ENCODE measurements at places on chromosomes 7 and 10.

DNA sequence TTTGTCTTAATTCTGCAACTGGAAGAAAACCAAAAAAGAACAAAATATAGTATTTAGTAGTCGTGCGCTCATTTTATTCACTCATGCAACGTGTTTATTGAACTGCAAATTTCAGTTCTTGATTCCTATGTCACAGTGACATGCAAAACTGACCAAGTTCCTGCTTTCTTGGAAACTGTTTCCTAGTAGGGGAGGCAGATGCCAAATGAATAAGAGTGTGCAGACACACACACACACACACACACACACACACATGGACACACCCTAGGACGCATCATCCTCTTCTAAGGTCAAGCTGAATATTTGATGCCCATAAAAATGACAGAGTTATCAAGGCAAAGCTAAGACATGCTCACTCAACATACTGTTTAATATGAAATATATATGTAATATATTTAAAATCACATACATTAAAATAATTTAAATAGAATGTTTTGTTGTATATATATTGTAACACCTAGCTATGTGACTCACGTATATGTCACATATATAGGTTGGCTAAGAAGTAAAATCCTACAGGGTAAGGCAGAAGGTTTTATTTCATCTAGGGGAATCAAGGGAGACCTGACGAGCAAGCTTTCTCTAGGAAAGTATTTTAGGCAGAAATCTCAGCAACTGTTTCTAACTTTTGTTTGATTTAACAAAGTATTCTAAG lies 79.6 kb downstream of the SVIL start:
- DNase-seq: no peak

- no peak for DNase-seq
These were observed 101.2 kb downstream of the DYNC2I1 start for GRCh38 chr7:158957510-158957906.

- DNase-seq: no peak
These were observed 20.8 kb downstream of the LAT2 start for GRCh38 chr7:74230446-74231231.

GRCh38 chr10:34464000-34464399 lies 351.1 kb downstream of the PARD3 start:
- no peak for DNase-seq

- DNase-seq: no peak
These were observed 70.0 kb upstream of the HGF start for GRCh38 chr7:81839708-81840369.

- DNase-seq: no peak
These were observed 30.4 kb downstream of the ZNF786 start for GRCh38 chr7:149060156-149060555.

GRCh38 chr7:31493714-31494181 lies 20.1 kb upstream of the ITPRID1 start:
- no peak for DNase-seq

DNA sequence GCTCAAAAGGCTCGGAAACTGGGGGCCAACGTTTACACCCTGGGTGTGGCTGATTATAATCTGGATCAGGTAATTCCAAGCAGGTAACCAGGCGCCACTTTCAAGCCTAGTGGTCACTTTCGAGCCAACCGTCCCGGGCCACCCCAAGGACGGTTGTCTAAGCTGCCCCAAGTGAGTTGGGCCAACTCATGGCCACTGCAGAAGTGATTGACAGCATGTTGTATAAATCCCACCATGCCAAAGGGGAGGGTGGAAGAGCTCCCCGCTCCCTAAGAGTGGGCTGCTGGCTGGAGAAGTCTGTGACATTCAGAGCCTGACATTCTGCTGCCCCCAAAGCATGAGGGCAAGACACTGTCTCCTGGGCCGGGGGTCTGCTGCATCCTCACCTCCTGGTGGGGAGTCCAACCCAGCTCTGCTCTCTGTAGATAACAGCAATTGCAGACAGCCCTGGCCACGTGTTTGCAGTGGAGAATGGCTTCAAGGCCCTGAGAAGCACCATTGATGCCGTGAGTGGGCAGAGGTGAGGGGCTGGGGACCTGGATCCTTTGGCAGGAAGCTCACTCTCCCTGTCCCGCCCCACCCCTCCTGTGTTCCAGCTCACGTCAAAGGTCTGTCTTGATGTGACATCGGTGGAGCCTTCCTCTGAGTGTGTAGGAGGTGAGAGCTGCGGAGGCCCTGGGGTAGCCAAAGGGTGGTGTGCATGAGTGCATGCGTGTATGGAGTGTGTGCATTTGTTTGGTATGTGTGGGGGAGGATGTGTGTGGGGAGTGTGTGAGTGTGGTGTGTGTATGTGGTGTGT lies 10.8 kb downstream of the ANTXRL start:
- DNase-seq: no peak

DNA sequence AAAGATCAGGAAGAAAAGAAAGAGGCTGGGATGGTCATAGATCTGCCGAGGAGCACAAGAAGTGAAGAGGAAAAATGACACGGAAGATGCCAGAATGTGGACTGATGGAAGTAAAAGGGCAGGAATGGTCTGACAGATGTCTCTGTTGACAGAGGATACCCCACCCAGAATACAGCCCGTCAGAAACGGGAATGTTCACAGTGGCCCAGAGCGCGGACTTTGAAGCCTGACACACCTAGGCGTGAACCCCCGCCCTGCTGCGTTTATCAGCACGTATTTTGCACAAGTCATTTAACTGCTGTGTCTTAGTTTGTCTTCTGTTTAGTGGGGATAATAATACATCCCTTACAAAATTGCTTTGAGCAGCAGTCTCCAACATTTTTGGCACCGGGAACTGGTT lies 27.1 kb downstream of the AKR1B1 start:
- DNase-seq: no peak

- no peak for DNase-seq
These were observed 63.9 kb upstream of the FAM20C start for GRCh38 chr7:128171-129080.

- DNase-seq: no peak
These were observed 1.0 kb upstream of the CYP2W1 start for GRCh38 chr7:981793-982510.

DNA sequence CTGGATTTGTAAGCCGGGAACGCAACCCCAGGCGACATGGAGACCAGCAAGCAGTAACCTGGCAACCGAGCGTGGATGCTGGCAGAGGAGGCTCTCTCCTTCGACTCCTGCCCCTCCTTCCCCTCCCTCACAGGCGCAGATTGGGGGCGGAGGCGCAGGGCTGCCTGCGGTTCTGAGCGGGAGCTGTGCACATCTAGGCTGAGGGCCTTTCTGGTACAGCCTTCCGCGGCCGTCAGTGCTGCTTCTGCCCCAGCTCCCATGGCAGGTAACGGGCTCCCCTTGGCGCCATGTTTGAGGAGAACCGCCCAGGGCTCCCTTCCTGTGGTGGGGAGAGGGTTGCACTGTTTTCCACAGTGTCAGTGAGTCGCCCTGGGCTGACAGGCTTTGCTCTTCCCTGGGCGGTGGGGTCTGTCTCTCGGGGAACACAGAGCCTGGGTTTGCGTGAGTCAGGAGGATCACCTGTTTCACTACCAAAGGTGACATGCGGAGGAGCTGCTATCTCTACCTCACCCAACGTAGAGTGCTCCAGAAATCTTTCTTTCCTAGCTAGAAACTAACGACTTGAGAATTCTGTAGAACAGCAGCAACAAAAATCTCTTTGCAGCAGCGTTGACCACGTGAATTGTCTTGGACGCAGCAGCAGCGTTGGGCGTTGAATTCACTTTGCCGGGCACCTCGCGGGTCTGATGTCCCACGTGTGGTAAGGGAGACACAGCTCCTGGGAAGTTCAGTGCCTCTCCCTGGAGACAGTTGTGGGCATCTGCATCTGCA lies 154.8 kb upstream of the COBL start:
- DNase-seq: no peak

GRCh38 chr10:3563298-3563697 lies 221.7 kb downstream of the KLF6 start:
- no peak for DNase-seq

GRCh38 chr7:139321071-139321745 lies 19.9 kb upstream of the FMC1 start:
- no peak for DNase-seq

DNA sequence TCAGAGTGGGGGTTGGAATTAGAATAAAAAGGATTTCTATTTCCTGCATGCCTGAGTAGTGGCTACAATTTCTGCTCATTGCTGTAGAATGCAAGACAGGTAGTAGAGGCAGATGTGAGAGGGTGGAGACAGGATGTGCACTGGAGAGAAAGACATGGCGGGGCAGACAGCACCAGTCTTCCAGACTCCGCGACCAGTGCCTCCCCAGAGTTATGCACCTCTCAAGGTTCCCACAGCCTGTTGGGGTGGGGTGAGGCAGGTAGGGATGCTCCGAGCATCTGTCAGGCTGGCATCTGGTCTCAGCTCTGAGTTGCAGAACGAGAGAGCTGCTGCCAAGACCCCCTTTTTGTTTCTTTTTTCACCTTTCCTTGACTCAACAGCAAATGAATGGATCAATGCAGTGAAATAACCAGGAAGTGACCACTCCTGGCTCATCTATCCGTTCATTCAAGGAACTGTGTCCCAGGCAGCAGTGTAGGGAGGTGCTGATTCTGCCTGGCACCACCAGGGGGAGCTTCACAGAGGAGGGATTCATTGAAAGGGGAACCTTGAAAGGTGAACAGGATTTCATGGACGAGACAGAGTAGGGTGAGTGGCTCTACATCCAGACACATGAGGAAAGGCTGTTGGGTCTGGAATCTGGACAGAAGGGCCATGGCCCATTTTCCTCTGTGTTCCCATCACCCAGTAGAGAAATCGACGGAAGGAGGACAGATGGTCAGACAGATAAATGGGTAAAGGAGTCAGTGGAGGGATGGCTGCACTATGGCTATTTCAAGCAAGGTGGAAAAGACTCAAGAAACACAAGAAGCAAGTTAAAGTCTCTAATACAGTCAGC lies 17.2 kb upstream of the SLC18A3 start:
- peak; percentile 11 for DNase-seq

DNA sequence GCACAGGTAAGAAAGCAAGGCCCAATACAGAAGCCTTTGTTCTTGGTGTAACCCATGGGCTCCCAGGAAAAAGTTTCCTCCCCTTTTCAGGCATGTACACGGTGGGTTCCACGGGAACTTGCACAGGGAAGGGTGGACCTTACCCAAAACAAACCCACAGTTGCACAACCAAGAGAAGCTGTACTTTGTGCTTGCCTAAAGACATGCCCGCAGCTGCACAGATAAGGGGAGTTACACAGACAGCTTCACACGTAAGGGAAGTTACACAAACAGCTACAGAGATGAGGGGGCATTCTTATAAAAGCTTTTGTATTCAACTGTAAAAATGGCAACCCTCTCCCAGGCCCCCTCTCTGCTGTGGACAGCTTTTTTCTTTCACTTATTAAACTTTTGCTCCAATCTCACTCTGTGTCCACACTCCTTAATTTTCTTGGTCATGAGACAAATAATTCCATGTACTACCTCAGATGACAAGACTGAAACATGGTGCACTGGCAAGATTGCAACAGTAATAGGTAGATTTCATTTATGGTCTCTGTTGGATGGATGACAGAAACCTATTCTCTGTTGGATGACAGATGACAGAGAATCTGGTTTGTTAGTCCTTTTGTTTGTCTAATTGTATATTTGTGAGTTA lies 72.9 kb downstream of the ATE1 start:
- no peak for DNase-seq

DNA sequence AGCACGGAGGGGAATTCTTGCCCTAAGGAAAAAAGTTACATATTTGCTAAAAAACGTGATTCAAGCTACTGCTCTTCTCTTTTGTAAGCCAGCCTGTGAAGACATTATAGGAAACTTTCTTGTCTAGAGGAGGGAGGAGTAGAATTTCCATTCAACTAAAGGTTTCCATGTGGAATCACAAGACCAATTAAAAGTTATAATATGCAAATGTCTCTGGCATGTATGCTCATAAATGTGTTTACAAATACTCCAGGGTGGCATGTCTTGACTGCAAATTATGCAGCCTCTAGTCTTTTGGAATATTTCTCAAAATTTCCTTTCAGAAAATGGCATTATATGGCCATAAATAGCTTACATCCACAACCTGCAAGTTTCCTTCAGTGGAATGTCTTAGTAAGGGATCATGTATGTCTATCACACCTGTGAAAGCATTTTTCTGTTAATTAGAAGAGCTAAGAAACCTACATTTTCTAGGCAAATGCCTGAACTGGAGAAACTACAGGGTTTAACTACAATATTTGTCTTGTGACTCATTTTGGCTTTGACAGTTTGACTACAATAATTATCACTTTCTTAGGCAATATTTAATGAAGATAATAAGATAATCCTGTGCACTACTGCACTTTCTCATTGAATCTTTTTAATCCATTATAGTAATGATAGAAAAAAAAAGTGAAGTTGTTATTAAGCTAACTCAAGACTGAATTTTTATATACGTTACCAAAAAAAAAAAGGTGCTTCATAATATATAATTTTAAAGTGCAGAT lies 111.1 kb upstream of the C10orf90 start:
- no peak for DNase-seq

GRCh38 chr7:330511-331230 lies 40.7 kb downstream of the FOXL3 start:
- DNase-seq: no peak

DNA sequence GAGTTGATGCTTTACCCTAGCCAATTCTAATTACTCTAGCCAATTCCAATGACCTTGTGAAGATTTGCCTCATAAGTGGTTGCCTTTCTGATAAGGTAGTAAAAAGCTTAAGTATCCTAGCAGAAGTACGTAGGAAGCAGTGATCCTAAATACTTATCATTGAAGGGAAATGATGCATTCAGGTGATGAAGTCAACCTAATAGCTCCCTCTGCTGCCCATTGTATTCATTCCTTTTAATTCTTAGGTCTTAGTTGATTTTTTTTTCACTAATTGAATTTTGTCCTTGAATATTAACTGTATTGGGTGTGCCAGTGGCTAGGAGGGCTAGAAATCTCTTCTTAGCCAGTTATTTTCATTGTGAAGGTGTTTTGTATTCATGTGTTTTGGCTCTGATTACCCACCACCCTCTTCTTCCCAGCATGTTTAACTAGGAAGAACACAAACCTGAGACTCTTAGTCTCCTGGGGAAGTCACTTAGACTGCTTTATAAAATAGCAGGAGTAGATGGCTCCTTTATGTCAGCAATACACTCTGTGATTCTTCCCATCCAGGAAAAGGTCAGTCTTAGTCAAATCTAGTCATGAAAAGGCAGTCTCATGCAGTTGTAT lies 46.3 kb downstream of the PLEKHA8 start:
- no peak for DNase-seq

DNA sequence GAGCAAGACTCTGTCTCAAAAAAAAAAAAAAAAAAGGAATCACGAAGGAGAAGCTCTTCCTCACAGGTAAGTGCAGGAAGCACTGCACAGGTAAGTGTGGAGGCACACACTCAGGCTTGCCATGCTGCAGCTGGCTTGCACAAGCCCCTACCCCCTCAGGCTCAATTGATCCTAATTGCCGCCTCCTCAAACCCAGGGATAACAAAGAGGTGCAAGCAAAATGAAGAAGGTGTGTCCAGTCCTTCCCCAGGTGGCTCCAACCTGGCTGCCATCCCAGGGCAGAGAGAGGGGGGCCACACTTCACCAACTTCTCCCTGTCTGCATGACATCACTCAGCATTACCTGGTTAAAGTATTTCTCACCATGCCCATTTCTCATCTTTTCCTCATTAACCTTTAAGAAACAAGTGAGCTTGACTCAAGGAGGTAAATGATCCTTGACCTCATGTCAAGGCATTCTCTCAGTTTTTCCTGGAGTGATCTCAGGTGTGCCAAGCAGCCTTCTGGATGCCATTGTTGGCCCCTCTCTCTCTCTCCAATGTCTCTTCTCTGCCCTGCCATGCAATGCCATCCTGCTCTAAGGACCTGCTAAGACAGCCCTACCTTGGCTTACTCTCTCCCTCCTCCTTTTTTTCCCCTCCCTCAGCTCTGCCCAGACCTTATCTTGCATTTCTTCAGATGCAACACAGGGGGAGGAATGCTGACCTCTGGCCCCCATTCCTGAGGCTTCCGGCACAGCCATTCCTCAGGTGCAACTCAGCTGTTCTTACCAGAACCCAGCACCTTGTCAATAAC lies 13.0 kb upstream of the TRPV6 start:
- DNase-seq: no peak
